ENCODE measurements at places on chromosomes 3 and 15.

DNA sequence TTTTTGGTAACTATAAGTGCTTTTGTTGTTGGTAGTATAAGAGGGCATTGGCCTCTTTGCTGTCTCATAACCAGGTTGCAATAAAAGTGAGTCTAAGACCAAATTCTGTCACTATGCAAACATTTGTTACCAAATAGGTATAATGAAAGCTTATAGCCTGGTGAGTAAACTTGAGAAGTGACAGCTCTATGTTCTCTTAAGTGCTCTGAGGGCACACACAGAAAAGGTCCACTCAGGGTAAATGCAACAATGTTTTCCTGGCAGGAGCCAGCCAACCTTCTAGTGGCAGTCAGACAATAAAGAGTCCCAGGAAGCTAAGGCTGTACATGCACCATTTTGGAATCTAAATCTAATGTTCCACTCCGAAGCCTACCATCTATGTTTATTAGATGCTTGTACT is 262.1 kb upstream of the TGFBR2 start:
- no peak for DNase-seq

GRCh38 chr3:123039178-123039577 is 11.6 kb upstream of the SEMA5B start:
- no peak for DNase-seq

DNA sequence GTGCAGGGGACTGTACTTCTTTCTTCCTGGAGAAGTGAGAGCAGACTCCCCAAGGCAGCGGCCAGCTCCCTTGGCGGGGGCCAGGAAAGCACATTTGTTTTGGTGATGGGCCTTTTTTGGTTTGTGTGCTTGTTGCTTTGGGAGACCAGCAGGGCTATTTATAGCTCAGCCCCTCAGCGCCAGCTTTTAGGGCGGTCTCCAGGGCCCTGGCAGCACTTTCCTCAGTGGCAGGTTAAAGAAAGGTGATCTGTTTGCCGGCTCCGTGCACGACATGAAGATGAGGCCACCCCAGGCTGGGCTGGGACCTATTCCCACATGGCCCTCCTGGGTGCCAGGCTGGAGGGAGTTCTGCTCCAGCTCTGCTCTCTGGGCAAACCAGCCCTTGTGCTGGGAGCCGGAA is 21.8 kb downstream of the SLC6A11 start:
- DNase-seq = no peak

DNA sequence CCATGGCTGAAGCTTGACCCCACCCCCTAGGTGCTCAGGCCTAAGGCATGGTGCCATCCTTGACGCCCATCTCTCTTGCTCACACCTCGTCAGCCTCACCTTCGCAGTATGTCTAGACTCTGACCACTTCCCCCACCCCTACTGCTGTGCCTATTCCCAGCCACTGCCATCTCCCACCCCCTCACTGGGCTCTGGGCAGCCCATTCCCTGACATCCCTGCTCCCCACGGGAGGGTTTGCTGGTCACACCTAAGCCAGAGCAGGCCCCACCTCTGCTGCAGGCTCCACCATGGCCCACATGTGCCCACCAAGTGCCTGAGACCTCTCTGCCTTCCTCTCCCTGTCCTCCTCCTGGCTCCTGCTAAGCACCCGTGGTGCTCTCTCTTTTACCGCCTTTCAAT is 47.7 kb upstream of the PRR23E start:
- DNase-seq = no peak

DNA sequence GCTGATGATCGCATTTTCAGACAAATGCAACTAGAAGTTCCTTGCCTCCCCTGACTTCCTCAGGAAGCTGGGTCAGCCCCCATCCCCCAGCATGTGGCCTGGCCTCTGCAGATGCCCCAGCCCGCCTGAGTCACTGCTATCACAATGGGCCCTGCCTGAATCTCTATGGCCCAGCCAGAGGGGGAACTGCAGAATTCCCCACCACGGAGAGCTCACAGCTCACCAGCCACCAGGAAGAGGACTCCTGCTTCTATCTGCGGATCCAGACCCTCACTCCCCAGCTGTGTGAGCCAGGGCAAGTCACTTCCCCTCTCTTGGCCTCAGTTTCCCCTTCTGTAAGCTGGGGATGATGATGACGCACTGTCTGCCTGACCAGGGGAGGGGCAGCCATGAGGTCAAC is 6.9 kb downstream of the PLXND1 start:
- DNase-seq = peak; percentile 29

DNA sequence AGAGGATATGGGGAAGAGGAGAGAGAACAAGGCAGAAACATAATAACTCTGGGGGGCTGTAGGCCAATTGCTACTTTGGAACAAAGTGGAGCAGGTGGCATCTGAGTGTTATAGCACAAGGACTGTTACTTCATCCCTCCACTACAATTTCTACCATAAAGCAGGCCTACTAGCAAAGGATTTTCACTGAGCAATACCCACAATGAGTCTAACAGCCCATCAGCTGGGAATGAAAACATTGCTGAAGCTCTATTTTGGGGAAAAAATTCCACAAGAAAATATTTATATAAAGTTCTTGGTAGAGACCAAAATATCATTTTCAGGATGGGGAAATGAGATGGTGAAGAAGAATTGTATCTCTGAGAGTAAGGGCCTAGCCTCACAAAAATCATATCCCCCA is 3.6 kb upstream of the SHC4 start:
- DNase-seq = no peak

DNA sequence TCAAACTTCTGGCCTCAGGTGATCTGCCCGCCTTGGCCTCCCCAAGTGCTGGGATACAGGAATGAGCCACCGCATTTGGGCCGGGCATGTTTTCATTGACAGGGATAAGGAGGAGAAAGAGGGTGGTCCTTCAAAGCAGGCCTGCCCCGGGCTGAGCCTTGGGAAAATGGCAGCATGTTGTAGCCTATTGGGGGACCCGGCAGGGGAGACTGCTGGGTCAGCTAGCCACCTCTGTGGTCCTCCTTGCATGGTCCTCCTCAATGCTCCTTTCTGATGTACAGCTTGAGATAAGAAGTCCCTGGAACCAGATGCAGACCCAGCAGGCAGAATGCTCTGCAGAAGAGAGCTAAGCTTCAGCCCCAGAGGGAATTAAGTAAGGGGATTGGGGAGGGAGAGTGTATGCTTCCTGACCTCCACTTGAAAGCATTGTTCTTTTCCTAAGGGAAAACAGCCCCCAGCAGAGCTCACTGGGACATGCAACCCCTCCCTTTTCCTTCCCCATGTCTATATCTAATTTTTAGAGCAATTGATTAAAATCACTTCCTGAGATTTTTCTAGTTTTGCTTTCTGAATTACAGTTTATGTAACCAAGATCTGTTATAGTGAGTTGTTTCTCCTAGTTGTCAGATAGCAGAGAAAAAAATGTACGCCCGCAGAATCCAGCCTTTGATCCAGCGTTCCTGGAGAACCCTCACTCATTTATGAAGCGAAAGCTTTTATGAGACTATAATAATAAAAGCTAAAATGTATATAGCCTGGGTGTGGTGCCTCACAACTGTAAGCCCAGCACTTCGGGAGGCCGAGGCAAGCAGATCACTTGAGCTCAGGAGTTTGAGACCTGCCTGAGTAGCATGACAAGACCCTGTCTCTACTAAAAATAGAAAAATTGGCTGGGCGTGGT is 48.7 kb upstream of the VILL start:
- DNase-seq = no peak

- DNase-seq = no peak
Observed at GRCh38 chr3:2516762-2517441, 418.2 kb downstream of the CNTN4 start.

DNA sequence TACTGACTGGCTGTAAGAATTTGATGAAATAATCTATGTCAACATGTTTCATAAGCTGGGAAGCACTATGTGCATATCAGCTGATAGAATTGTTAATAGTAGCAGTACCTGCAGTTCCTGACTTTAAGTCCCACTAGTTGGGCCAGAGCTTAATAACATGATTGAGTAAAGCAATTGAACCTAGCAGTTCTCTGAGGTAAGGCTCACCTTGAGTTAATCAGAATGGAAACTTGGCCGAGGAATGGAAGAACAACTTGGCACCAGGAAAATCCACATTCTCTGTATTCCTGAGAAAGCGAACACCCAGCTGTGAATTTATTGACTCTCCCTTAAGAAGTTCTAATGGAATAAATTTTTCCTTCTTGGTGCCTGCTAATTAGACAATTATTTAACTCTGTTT is 262.6 kb downstream of the IGSF11 start:
- no peak for DNase-seq

GRCh38 chr3:141096164-141096563 is 45.0 kb downstream of the SPSB4 start:
- DNase-seq = no peak

DNA sequence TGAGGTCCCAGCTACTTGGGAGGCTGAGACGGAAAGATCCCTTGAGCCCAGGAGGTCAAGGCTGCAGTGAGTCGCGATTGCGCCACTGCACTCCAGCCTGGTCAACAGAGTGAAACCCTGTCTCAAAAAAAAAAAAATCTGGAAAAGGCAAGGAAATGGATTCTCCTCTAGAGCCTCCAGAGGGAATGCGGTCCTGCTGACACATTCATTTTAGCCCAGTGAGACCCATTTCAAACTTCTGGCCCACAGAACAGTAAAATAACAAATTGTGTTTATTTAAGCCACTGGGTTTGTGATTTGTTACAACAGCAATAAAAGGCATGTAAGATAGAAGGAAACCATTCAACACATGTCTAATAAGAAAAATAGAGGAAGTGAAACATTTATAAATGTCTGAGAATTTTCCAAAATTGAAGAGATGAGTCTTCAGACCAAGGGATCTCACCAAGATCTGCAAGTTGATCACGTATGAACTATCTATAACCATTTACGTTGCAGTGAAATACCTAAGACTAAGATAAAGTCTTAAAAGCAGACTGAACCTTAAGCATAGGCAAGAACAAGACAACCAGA is at the start of gene HTR3E:
Gene HTR3E (plus strand): TSS at position 254 of the 573 bp plus-strand sequence. CDS start 466 bp downstream, outside the sequence.
- DNase-seq = no peak

GRCh38 chr15:43930079-43930478 is 103.3 kb downstream of the WDR76 start:
- no peak for DNase-seq

GRCh38 chr3:36175113-36175812 is 205.0 kb upstream of the STAC start:
- no peak for DNase-seq

- no peak for DNase-seq
Observed at GRCh38 chr3:147812186-147812911, 403.2 kb downstream of the ZIC1 start.

GRCh38 chr3:95289295-95289694 is 1226.4 kb downstream of the NSUN3 start:
- no peak for DNase-seq

DNA sequence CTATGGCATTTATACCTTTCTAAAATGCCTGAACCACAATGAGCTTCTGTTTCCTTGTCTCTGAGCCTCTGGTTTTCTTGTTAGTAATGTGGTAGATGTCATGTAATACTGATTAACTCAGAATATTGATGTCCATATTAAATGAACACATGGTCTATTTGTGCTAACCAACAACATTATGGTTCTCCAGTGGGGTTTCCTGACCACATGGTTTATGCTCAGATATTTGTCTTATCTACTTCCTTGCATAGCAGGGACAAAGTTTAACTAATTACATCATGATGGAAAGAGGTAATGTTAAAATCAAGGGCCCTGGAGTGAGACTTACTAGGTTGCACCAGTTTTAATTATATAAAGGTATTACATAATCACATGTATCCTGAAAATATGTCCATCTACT is 62.6 kb upstream of the SCN10A start:
- DNase-seq = no peak

DNA sequence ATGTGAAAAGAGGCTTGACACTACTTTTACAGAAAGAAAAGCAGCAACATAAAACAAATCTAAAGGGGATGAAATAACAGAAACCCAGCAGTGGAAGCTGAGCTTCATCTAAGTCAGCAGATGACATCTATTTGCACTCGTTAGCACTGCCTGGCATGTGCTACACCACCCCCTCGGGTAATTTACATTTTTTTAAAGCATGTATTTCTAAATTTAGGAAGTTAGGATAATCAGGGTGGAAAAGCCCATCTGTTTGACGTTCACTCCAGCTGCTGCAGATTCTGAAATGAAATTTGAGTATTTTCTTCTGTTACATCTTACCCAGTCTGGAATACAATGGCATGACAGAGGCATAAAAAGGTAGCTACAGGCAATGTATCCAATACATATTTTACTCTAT is 20.7 kb downstream of the IGSF11 start:
- peak; percentile 39 for DNase-seq

DNA sequence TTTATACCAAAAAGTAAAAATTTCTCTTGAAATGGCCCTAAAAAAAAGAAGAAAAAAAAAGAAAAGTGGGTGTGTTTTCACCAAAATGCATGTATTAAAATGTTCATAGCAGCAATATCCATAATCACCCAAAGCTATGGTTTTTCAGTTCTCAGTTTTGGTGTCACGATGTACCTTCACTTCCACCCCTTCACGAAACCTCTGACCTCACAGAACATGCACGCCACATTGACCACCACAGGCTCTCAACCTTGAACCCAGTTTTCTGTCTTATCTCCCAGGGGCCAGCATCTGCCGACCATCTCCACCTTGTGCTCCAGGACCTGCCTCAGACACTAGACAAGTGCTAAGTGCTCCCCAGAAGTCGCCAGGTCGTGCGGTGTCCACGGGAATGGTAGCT is 30.4 kb downstream of the COLQ start:
- DNase-seq = no peak

- DNase-seq = no peak
Observed at GRCh38 chr3:184737063-184737462, 25.2 kb upstream of the MAGEF1 start.

- DNase-seq = no peak
Observed at GRCh38 chr15:39381517-39381916, 199.4 kb upstream of the THBS1 start.

GRCh38 chr3:42778644-42779043 is 5.6 kb upstream of the CCDC13 start:
- DNase-seq = no peak

- DNase-seq = no peak
Observed at GRCh38 chr3:176969506-176969905, 227.8 kb downstream of the TBL1XR1 start.

- DNase-seq = no peak
Observed at GRCh38 chr3:163785693-163786092, 1292.6 kb downstream of the SI start.

- no peak for DNase-seq
Observed at GRCh38 chr3:60399861-60400845, 851.1 kb downstream of the FHIT start.

DNA sequence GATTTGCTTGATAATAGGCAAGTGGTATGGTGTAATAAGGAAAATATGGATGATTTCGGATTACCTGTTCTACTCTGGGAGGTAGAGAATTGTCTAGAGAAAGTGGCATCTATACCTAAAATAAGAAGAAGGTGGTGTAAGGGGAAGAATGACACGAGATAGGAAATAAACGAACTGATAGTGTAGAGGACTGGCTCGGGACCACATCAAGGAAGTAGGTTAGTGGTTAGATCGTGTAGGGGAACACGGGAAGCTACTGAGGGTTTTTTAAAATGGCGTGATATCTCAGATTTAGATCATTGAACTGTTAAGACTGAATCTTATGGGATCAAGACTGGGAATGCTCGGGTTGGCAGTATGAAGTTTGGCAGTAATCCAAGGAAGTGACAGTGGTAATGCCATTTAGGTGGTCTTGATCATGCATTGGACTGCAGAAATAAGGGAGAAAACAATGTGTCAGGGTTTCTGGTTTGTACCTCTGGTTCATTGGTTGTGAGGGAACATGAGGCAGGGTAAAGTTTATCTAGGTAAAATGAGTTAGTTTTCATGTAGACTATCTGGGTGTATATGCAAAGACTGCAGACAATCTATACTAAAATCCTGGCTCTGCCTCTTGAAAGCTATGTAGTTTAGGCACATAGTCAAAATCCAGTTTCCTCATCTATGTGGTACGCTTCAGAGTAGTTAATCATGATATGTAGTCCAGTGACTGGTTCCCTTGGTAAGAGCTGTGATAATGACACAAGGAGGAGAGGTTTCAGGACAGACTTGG is 7.4 kb downstream of the RPL14 start:
- DNase-seq = no peak

GRCh38 chr3:46429250-46429649 is 22.2 kb downstream of the CCRL2 start:
- no peak for DNase-seq
